T-helper 1 cell (primary cell): ENCODE measurements at places on chromosomes 7 and 10.

- no peak for DNase-seq
Measured at GRCh38 chr7:49715486-49715885, 58.0 kb upstream of the VWC2 start.

- DNase-seq: no peak
Measured at GRCh38 chr7:87797395-87797794, 78.8 kb downstream of the SLC25A40 start.

GRCh38 chr7:108310351-108310750, 145.9 kb downstream of the NRCAM start:
- no peak for DNase-seq

GRCh38 chr7:123571187-123571586, 13.6 kb upstream of the NDUFA5 start:
- DNase-seq: no peak

DNA sequence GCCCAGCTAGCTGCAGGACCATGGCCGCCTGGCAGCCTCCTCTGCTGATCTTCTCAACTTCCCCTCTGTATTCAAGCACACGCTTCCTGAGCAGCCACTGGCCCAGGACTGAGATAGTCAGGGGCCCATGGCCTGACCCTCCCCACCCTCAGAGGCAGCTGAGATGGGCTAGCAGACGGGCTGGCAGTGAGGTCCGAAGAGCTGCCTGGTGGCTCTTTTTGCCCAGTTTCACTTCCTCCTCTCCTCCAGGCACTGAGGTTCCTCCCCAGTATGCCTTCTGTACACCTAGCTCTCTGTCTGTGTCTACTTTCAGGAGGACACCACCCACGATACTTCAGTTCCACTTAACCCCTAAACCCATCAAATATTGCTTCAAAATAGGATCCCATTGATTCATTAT, 395.6 kb downstream of the TNS3 start:
- DNase-seq: no peak

GRCh38 chr10:2469802-2470201, 597.5 kb upstream of the PFKP start:
- no peak for DNase-seq

DNA sequence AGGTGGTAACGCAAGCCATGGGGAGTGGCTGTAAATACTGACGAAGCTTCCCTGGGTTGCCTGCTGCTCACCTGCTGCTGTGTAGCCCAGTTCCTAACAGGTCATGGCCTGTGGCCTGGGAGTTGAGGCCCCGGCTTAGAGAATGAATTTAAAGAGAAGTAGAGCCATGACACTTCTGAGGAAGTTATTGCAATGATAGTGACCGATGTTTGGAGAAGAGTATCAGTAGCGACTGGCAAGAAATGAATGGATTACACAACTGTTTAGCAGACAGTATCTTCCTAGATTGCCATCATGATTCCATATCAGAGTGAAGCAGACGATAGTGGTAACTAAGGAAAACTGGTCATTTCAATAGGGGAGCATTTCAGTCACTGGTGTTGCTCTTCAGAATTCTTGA, 249.6 kb downstream of the PLXDC2 start:
- no peak for DNase-seq

GRCh38 chr7:47340517-47340916, 241.4 kb downstream of the TNS3 start:
- no peak for DNase-seq

- DNase-seq: no peak
Measured at GRCh38 chr7:73888959-73889358, 28.0 kb downstream of the TMEM270 start.

DNA sequence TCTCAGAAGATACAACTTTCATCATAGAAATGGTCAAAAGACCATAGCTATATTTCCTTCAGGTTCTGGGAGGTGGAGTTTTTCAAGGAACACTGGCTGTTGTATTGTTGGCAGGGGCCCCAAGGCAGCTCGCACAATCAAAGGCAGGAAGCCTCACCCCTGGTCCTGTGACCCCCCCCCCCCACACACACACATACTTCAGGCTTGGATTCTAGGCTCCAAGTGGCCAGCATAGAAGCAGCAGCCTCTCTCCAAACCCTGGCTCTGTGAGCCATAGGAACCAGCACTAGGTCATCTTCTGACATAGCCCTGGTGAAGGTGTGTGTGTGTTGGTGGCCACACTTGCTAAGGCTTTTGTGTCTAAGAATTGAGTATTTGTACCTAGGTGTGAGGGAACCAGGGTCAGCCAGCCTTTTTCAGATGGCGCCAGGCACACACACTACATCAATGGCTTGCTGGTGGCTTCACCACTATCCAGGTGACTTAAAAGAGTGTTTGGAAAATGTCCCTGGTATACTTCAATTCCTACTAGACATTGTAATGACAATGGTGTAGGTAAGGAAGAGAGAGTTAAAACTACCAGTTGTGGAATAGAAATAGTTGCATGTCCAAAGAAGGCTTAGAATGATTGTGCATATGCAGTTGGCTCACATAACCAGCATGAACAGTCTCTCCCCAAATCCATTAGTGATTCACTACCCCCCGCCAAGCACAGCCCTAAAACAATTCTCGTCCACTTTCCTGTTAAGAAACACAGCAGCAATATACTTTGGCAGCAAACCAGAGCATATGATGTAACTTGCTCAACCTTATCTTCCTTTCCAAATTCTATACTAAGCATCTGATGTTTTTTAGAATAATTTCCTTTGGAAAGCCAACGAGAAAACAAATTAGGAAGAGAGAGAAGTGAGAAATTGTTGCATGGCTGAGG, 91.3 kb downstream of the AVL9 start:
- no peak for DNase-seq

DNA sequence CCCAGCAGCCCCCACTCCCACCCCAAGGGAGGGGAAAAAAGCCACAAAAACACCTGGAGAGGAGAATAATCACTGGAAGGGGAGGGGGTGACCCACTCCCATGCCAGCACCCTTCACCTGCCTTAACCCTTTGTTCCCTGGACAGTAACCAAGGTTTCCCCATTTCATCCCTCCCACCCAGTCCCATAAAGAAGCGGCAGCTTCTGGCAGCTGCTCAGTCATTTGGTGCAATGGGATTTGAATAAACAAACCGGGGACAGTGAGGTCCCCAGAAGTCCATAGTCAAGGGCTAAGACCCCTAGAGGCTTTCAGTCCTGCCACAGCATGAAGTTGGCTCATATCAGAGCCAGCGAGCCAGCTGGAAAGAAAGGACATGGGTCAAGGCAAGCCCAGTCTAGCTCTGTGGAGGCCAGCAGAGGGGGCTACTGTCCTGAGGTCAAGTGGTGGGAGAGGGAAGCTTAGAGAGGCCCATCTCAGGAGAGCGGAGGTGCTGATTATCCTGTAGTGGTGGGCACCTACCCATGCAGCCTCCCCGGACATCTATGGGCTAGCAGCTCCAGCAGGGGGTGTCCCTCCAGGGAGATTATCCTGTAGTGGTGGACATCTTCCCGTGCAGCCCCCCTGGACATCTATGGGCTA, 58.9 kb upstream of the LBX1 start:
- DNase-seq: no peak
